ENCODE measurements at places on chromosomes 13 and 19. TPM values are rescaled to one million over a fixed set of nuclear protein-coding genes. Genes with fewer than 3 reads are reported as not detected.

- DNase-seq = no peak
These were observed 38.3 kb upstream of the DCUN1D2 start for GRCh38 chr13:113528813-113529180.

The APOC1 gene
- polyA plus RNA-seq = 11.7 TPM

The ELANE gene
- polyA plus RNA-seq = 0.25 TPM

The CEACAM3 gene
- polyA plus RNA-seq = not detected

- DNase-seq = no peak
These were observed 112.8 kb downstream of the RAB20 start for GRCh38 chr13:110448677-110449076.

The ADGRE3 gene
- polyA plus RNA-seq = not detected

DNA sequence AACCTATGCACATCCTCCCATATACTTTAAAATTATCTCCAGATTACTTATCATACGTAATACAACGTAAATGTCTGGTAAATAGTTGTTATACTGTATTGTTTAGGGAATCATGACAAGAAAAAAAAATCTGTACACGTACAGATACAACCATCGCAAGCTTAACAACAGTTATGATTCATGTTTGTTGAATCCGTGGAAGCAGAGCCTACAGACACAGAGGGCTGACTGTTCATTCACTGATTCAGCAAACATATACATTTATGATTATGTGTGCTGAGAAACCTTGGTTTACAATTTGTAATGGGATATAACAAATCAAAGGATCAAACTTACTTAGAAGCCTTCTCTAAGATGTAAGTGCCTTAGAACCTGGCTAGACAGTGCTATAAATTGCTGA lies 1.5 kb downstream of the ZNF260 start:
- no peak for DNase-seq

GRCh38 chr13:62524061-62524460 lies 1108.4 kb upstream of the PCDH20 start:
- no peak for DNase-seq

GRCh38 chr19:47003611-47004465 lies 15.8 kb upstream of the NPAS1 start:
- no peak for DNase-seq
